Hematopoietic multipotent progenitor cell treated with erythropoietin and hydrocortisone succinate and interleukin-3 and kit ligand, for 8 days (in vitro differentiated cells): ENCODE measurements at places on chromosomes 13 and 19.

DNA sequence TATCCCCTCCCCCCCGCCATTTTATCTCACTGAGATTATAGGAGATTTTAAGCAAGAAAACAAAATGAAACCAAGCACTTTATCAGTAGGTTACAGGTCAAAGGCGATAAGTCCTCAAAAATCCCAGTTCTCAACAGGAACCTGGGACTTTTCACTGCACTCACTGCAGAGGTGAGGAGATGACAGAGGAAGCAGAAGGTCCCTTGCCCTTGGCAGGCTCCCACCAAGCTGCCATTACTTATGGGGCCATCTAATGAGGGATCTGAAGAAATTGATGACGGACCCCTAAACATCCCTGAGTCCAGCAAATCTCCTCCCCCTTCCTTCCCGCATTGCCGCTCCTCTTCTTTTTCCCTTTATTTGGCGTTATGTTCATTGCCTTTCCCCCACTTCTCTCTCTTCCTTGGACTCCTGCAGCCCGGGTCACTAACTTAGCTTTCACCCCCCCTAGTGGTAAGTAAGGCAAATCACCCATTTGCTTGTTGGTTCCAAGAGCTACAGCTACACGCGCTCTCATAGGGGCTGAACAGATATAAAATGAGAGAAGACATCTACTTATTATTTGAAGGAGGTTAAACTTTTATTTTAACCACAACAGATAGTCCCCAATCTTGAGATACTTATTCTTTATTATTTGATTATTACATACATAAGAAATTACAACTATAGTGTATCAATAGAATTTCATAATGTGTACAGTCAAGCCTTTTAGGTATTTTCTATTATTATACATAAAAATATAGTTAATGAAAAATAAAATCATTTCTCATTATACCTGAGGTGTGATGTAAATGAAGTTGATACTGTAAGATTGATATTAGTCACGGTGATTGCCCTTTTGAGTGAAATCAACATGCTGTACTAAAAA, 52.0 kb upstream of the ARGLU1 start:
- DNase-seq, result peak; percentile 67

- peak; percentile 57 for DNase-seq
Measured at GRCh38 chr13:31431722-31432137, 232.0 kb downstream of the B3GLCT start.

DNA sequence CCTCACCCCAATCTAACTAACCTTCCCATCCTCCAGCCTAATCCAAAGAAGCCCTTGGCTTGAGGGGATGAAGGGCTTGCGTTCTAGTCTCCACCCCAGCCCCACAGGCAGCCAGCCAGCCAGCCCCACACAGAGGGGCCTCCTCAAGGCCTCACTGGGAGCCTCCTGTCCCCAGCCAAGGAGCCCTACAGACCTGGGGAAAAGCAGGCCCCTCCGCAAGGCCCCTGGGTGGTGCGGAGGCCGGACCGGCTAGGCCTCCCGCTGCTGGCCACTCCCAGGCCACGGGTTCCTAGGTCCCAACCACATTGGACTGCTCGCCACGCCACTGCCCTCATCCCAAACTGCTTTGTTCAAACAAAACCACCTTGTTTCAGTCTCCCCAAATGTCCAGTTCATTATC, 78.0 kb downstream of the ZIC5 start:
- no peak for DNase-seq

DNA sequence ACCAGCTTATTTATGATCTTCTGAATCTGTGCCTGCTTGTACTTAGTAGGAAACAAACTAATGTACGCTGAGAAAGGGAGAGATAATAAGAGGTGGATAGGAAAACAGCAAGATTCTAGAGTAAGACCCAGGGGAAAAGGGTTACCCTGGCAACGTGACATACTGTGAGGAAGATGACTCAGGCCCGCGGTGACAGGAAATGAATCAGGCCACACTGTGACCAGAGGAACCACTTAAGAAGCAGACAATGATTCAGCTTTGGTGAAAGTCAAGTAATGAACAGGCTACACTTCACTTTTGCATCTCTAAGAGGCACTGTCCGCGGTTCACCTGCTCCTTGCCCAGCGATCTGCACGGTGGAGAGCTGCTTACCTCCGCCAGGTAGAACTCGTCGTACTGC, 158.2 kb downstream of the NALCN start:
- no peak for DNase-seq

- DNase-seq, result no peak
Measured at GRCh38 chr19:10871711-10872545, 575 bp downstream of the CARM1 start.

- no peak for DNase-seq
Measured at GRCh38 chr13:69213396-69213795, 894.2 kb upstream of the ATXN8OS start.

GRCh38 chr19:16013181-16013850, 63.0 kb upstream of the TPM4 start:
- DNase-seq, result no peak
